NCI-H526 treated with DMSO at 0.1 percent for 48 hours (cell line): ENCODE measurements at places on chromosomes 5 and 9.
A peak's percentile ranks its signal among the peaks of the same experiment; 100 is the strongest.

DNA sequence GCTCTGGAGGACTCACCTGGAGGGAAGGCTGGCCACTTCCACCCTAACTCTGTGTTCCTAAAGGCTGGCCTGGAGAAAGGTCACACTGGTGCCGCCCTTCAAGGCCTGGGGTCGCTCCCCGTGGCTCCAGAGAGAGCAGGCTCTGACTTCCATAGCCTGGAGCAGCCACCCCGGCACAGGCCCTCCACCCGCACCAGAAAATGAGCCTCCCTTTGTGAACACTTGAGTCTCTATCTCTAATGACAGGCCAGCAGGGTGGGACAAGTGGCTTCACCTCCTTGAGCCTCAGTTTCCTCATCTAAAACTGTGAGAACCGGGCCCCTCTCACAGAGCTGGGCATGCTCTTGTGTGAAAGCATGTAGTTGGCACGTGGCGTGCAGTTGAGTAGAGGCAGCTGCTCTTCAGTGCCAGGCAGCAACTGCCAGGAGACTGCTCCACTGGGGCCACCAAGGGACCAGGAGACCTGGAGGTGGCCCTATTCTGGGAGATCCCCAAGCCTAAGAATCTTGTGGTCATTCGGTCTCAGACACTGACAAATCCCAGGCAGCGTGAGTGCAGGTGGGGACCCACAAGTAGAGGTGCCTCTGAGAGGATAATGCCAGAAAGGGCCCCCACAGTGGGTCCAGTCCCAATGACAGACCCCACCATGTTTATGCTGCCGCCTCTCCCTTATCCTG lies 56.7 kb upstream of the GARNL3 start:
- no peak for DNase-seq

DNA sequence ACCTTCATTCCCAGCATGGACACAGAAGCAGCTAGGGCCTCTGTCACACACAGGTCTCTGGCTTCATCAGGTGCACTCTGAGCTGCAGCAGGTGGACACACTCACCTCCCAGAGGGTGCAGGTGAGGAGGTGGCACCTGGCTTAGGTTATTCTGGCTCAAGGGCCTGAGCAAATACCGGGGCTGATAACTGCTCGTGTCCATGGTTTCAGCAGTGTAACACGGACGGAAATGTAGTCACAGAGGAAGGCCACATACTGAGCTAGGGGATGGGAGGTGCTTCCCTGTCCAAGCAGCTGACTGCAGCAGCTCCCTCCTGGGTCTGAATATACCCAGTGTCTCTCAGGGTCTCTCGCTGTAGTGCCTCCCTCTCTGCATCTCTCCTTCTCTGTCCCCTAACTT lies 5.7 kb downstream of the PHF2 start:
- no peak for DNase-seq

DNA sequence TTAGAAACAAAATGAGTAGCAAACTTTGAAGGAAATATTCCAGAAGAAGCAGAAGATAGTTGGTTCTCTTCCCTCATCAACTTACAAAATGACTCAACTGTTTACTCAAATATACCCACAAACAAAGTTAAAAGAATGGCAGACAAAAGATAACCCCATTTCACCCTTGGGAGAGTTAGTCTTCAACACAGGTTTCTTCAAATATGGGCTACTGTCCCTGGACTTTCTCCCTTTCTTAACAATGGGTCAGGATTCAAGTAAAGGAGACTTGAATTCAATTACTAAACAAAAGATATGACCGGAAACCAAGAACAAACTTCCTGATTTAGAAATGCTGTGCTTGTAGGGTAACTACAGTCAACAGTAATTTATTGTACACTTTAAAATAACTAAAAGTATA lies 14.2 kb downstream of the RFX3 start:
- DNase-seq, result no peak

GRCh38 chr5:31707329-31707728 lies 68.4 kb downstream of the PDZD2 start:
- DNase-seq, result no peak

DNA sequence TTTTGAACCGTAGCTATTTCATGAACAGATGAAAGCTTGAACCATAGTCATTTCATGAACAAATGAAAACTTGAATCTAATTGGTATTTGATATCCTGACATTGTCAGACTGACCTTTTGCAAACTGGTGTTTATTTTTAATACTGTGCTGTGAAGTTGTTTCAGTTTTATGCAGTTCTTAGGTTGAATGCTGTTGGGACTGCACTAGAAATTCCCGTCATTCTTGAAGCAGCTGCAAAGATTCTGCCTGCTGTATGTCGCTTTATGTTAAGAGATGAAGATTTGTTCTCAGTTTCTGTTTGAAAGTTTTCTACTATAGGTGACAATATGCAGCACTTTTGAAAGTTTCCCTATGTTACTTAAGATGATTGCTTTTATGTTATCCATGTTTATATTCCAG lies 22.5 kb upstream of the FAM120AOS start:
- no peak for DNase-seq

DNA sequence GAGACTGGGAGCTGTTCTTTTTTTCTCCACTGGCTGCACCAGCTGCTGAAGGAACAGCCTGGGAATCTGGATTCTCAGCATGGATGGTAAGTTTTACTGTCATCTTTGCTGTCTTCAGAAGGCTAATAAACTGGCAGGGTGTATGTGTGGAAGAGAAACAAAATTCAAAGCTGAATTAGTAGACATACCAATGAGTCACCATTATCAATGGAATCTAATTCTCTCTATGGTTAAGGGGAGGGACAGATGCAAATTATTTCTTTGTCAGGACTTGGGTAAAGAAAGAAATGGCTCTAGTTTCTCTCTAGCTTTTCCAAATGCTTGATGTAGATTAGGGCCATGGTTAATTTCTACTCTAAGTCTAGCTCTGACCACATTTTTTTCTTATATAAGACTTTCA lies 154.2 kb downstream of the MPDZ start:
- no peak for DNase-seq

DNA sequence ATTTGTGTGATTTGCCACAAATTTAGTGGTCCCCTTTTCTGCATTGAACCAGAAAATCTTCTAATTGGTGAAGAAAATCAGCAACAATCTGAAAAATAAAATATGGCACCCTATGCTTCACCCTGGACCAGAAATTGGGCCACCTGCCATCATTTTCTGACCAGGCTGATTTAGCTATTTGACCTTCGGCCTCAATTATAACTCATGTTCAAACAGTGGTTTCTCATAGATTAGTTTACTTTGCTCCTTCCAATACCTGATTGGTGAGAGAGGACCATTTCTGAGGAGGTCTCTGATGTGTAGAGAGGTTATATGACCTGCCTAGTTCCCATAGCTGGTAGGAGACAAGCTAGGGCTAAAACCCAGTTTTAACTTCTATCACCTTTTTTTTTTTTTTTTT lies 59.0 kb downstream of the PTTG1 start:
- DNase-seq, result no peak

DNA sequence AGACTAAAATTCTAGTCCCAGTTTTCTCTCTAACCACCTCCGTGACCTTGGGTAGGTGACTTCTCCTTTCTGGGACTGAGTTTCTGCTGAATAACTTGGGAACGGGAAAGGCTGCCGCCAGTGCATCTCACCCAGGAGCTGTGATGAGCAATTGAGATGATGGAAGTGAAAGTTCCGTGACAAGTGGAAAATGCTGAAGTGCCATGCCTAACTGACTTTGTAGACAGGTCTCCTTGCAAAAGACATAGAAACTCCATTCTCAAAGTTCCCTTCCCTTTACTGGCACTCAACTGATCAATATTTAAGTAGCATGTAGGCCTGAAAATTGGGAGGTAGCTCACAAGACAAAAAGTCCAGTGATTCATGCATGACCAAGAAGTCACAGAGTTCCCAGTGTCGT lies 6.3 kb upstream of the ADAM19 start:
- no peak for DNase-seq

GRCh38 chr9:129854588-129855110 lies 19.4 kb downstream of the USP20 start:
- DNase-seq, result no peak

DNA sequence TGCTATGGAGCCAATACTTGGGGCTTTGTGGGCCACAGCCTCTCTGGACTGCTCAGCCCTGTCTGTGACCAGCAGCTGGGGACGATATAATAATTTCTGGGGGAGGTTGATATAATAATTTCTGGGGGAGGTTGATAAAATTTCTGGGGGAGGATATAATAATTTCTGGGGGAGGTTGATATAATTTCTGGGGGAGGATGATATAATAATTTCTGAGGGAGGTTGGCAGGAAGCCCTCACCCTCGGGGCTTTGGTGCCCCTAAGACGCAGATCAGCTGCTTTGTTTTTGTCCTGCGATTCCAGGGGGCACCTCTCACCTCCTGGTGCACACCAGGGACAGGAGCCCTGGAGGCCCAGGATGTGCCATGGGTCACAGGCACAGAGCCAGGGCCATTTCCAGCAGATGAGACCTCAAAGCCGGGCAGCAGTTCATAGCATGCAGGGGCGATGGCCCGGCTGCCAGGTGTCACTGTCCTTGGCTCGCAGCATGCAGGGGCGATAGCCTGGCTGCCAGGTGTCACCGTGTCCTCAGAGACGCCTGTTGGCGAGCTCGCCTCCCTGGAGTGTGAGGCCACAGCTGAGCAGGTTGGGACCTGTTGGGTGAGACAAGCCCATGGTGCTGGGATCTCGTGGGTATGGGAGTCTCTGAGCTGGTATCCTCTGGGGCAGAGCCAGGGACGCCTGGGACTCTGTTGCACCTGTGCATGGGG lies 3.8 kb upstream of the TOR4A start:
- no peak for DNase-seq

- no peak for DNase-seq
These were observed 243.2 kb downstream of the BRINP1 start for GRCh38 chr9:119126040-119126439.

GRCh38 chr5:175410926-175411325 lies 33.1 kb downstream of the DRD1 start:
- no peak for DNase-seq

- DNase-seq, result no peak
These were observed 3.0 kb upstream of the RGS14 start for GRCh38 chr5:177354711-177355110.

GRCh38 chr9:126617003-126617822 lies 3.5 kb downstream of the LMX1B start:
- no peak for DNase-seq

DNA sequence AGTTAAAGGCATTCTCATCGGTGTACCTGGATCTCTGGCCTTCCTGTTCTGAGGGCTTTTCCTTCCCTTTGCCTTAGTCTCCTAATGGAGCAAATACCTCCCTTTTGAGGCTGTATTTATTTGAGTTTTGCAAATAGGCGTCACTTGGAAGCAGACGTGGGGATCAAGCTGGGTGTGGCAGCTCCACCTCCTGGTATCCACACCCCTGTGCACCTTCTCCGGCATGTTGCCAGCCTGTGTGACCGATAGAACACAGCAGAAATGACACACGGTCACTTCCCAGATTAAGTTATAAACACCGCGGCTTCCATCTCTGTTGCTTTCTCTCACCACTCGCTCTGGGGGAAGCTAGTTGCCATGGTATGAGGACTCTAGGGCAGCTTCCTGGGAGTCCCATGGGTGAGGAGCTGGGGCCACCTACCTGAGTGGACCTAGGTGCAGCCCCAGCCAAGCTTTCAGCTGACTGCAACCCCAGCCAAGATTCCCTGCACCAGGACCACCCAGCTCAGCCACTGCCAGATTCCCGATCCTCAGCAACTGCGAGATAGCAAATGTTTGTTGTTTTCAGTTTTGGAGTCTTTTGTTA lies 214.4 kb upstream of the MVB12B start:
- no peak for DNase-seq

DNA sequence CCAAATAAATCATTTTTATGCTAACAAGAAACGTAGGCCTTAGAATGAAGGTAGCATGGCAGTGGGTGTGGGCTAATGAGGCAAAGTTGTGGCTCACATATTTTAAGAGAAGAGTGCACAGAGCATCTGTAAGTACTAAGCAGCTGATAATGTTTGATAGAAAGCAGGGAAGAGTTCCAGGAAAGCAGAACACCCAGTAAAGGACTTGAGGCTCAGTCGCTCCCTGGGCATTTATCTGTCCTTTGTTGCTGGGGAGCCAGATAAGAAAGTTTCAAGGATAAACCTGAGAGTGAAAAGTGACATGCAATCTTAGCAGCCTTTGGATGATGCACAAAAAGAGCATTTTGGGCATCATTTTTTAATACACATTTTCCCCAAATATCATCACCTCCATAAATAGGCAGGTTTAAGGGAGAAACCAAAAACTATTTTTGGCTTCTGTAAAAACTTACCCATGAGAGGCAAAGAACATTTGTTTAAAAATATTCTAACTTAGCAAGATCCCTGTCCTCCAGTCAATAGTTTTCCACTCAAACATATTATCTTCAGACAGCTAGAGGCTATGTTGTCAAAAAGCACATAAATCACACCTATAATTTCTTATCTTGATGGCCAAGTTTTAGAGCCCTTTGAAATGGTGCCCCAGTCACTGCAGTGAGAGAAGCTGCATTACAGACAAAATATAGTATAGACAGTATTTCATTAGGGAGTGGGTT lies 3.4 kb downstream of the FREM1 start:
- no peak for DNase-seq

- no peak for DNase-seq
These were observed 1902.2 kb upstream of the C9orf72 start for GRCh38 chr9:29475471-29475870.

DNA sequence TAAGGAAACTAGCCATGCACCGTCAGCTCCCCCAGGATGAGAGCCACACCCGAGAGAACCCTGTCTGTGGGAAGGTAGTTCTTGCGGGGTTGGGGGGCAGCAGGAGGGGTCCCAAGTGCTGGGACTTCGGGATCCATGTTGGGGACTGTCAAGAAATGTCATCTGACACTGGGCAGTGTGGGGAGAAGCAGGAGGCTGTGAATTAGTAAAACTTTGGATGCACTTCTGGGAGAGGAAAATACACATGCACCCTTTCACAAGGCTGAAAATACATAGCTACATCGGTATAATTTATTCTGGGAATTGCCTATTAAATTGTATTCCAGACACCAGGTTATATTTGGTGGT lies 109.6 kb upstream of the RPS23 start:
- DNase-seq, result no peak

- DNase-seq, result no peak
These were observed 194.0 kb downstream of the IRX2 start for GRCh38 chr5:2557435-2557834.

GRCh38 chr5:61613679-61614078 lies 281.6 kb downstream of the ZSWIM6 start:
- no peak for DNase-seq

DNA sequence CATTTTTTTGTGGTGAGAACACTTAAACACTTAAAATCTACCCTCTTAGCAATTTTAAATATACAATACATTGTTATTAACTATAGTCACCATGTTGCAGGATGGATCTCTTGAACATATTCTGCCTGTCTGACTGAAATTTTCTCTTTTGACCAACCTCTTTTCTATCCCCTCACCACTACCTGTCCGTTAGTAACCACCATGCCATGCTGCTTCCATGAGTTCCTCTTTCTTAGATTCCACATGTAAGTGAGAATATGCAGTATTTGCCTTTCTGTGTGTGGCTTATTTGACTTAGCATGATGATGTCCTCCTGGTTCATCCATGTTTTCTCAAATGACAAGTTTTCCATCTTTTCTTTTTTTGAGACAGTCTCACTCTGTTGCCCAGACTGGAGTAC lies 48.5 kb upstream of the NAA35 start:
- no peak for DNase-seq

GRCh38 chr9:115988701-115989100 lies 164.9 kb upstream of the PAPPA start:
- DNase-seq, result no peak

GRCh38 chr5:54243483-54244080 lies 66.8 kb downstream of the ARL15 start:
- peak; percentile 1 for DNase-seq

GRCh38 chr9:130422546-130422945 lies 22.2 kb upstream of the ASS1 start:
- no peak for DNase-seq

GRCh38 chr5:15695215-15695731 lies 195.3 kb downstream of the FBXL7 start:
- DNase-seq, result no peak
